ENCODE measurements at places on chromosomes 3 and 15.

DNA sequence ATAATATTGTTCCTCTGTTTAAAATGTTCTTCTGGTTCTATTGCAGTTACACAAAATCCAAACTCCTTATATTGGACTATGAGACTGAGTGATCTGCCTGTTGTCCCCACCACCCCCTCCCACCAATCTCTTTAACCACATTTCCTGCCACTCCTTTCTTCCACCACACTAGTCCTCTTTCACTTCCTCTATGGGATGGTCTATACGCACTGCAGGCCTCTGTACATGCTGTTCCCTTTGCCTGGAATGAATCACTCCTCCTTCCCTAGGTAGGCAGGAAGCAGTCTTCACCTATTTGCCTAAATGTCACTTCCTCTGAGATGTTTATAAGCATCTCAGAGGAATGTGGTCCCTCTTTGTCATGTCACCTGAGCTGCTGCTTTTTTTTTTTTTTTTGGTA lies 4.0 kb downstream of the MAP2K1 start:
- DNase-seq = no peak

DNA sequence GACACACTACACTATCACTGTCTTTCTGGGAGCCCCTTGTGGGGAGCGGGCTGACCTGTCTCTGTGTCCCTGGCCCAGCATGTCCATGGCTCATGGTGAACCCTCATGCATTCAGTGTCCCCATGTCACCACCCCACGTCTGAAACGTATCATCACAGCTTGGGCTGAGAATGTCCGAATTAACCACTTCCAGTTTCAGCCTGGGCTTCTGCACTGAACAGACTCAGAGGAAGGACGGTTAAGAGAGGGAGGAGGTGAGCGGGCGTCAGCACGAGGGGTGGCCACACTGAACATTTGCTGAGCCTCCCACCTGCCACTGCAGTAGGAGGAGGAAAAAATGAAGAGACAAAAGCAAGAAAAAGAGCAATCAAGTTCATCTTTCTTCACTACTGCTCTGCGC lies 30.5 kb downstream of the ATP2B2 start:
- no peak for DNase-seq

DNA sequence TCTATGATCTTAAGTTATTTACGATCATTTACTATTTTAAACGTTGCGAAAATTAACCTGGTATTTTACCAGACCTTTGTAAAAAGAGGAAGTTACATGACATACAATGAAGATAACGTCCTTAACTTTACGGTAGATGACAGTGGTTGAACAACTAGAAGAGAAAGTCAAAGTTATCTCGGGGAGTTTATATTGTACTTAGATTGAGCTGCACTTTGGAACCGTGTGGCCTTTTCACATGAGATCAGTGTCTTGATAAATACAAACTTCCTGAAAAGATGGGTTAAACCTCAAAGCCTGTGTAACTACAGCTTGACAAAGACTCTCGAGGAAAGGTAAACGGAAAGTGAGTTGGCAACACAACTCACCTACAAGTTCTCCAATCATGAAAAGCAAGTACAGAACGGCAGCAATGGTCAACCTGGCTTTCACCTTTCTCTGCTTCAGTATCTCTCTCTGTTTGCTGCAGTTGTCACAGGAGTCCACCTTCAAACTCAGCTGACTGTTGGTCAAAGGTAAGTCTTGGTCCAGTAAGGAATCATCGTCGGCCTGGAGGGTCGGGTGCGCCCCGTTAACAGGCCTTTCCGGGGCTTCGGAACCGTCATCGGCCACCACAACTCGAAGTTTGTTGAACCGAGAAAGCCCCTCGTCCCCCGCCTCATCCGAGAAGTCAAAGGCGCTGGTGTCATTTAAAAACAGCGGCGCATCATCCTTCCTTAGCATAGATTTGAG lies 793 bp downstream of the SLC30A4 start:
- no peak for DNase-seq

DNA sequence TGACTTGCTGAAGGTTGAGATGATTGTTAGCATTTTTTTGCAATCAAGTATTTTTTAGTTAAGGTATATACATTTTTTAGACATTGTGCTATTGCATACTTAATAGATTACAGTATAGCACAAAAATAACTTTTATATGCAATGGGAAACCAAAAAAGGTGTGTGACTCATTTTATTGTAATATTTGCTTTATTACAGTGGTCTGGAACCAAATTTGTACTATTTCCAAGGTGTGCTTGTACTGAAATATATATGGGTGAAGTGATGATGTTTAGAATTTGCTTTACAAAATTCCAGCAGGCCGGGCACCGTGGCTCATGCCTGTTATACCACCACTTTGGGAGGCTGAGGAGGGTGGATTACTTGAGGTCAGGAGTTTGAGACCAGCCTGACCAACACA lies 29.1 kb upstream of the TBC1D23 start:
- no peak for DNase-seq

- DNase-seq = no peak
Measured at GRCh38 chr3:177561769-177562392, 364.6 kb upstream of the TBL1XR1 start.

DNA sequence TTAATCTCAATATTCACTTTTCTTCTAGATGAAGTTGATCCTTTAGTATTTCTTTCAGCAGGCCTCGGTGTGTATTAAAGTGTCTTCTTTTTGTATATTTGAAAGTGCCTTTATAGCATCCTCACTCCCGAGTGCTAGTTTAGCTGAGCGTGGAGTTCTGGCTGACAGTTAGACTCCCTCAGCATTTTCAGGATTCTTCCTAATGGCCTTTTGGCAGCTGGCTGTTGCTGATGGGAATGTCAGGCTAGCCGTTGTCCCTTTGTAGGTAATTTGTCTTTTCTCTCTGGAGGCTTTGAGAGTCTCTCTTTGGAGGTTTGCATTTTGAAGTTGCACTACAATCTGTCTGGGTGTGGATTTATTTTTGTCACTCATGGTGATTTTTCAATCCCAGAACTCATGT lies 94.4 kb downstream of the SRGAP3 start:
- DNase-seq = no peak

DNA sequence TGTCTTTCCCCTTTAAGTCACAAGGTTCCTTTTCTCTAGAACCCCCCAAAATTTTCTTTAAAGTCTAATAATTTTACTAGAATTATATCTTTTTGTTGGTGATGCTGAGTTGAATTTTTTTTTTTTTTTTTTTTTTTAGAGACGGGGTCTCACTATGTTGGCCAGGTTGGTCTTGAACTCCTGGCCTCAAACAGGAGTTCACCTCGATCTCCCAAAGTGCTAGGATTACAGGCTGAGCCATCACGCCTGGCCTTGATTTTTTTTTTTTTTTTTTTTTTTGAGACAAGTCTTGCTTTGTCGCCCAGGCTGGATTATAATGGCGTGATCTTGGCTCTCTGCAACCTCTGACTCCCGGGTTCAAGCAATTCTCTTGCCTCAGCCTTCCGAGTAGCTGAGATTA lies 12.2 kb downstream of the SEC13 start:
- no peak for DNase-seq

DNA sequence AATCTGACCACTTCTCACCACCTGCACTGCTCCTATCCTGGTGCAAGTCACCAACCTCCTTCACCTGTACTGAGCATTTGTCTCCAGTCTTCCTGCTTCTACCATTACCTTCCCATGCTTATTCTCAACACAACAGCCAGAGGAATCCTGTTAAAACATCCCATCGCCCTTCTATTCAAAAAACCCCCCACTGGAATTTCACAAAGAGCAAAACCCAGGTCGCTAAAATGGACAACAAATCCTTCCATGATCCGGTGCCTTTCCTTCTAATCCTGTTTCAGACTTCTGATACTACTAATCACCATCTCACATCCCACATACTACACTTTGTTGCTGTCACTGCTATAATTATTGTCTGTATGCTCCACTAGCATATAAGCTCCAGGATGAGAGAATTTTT lies 85.2 kb downstream of the ERC2 start:
- no peak for DNase-seq

DNA sequence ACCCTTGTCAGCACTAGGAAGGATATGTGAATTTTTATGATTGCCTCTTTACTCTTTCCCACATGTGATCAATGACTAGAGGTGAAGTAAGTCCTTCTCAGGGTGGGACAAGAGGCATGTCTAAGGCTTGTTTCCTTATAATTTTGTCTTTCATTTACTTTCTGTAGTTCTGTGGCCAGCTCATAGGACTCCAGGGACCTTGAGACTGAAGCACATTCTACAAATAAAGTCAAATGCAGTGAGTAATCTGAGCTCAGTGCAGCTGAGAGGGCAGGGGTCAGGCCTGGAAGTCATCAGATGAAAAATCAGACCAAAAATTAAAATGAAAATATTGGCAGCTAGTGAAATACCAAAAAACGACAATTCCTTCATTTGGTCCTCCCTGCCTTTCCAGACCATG lies 424.7 kb upstream of the THBS1 start:
- DNase-seq = peak; percentile 61

DNA sequence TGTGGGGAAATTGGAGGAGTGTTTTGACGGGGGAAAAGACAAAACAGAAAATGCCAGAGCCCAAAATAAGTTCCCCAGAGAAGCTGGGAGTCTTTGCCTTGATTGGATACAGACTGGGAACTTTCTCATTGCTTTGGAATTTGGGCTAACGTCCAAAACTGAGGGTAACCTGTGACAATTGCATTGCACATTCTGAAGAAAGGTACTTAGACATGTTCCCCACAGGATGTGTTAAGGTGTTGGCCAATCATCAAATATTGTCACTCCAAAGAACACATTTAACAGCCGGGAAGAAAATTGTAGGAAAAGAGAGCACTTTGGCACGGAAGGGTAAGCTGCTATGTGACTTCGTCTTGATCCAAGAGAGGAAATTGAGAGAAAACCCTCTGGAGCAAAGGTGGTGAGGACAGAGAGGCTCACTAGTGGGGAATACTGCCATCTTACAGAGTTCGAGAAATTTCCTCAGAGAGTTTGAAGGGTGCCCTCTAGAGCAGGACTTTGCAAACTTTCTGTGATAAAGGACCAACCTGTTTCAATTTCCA lies 619.5 kb upstream of the TBL1XR1 start:
- DNase-seq = peak; percentile 53

- DNase-seq = no peak
Measured at GRCh38 chr3:115689928-115690327, 66.6 kb downstream of the GAP43 start.

GRCh38 chr3:164752812-164753211 lies 325.5 kb downstream of the SI start:
- no peak for DNase-seq

DNA sequence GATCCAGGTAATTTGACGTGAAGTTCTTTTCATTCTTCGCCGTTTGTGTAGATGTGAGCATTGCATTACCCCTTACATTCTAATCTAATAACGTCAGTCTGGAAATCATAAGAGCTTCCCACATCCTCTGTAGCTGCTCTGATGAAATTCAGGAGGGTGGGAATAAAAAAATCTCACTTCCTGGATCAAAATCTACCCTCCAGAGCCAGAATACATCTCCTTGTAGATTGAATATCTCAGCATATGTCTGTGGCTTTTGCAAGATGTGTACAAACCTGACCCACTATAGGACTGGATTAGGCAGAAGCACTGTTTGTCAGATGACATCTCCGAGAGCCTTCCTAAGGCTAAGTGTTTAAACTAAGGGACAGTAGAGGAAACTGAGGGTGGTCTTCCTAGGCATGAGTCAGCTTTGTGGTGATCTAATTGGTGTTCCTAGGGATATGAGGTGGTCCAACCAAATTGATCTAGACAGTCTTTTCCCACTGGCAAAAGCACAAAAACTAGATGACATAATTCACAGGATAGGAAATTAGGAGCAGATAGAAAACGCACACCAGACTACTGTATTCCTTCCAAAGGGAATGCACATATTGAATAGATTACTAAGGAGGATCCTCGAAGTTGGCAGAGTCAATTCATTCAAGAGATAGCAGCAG lies 216.3 kb upstream of the LRTM1 start:
- DNase-seq = peak; percentile 78

- no peak for DNase-seq
Measured at GRCh38 chr3:11206316-11206715, 52.0 kb downstream of the HRH1 start.

GRCh38 chr15:76987896-76988860 lies 6.7 kb upstream of the PSTPIP1 start:
- no peak for DNase-seq

DNA sequence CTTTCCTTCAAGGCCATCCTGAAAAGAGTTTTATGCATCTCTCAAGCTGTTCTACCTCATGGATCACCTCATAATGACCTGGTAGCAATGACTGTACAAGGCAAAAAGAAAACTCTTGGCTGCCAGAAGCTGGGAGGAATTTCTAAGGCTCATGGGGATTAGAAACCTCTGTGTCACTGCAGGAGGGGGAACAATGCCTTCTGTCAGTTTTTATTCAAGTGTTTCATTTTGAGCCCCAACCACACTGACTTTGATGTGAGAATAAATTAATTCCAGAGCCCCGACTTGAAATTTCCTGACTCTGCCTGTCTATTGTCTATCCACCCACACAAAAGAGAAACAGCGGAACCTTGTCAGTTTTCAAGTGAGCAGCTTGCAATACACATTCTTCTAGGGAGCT lies 58.7 kb upstream of the MRPL3 start:
- no peak for DNase-seq

DNA sequence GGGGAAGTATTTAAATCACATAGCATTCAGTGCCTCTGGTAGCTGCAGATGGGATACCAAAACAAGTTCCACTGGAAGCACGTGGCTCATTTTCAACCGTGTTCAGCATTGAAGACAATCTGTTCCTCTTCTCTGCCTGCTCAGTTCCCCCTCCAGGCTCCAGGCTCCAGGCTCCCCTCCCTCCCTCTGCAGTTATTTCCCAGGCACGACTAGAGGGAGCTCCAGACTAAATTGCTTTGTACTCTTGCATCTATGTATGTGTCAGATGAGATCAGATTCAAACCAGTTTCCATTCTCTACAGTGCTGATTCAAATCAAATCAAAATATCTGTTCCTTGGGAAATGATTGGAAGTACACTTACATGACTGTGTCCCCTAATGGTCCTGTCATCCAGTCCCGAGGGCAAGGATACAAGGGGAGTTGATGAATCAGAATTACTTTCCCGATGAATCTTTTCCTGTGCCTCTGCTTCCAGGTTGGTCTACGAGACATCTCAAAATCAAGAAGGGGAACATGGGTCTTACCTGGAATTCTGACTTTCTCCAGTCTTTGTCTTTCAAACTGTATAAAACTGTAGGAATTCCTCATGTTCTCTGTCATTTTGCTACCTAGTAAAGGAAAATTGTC lies 600.5 kb downstream of the EDEM1 start:
- no peak for DNase-seq

DNA sequence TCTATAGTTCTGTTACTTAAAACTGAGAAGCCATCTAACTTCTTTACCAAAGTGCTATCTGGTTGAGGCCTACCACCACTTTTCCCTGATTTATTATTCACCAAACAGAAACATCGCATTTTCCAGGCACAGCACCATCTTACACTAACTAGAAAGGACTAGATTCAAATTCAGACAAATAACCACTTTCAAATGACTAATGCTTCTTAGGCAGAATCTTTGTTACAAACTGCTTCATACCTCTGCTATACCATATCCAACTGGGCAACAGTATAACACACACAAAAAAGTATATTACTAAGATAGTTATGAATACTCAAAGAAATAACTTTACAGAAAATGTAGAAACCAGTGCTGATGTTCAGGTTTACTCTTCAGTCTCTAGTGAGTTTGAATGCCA lies 16.6 kb downstream of the DLG1 start:
- DNase-seq = no peak

- no peak for DNase-seq
Measured at GRCh38 chr3:31636049-31636448, 103.3 kb downstream of the STT3B start.
